Lung (tissue), 17 donors: ENCODE measurements at places on chromosomes 16 and 17. TPM values are rescaled to one million over a fixed set of nuclear protein-coding genes. Genes with fewer than 3 reads are reported as not detected.

- no peak for DNase-seq
These were observed 5.2 kb downstream of the METRNL start for GRCh38 chr17:83084621-83085056.

DNA sequence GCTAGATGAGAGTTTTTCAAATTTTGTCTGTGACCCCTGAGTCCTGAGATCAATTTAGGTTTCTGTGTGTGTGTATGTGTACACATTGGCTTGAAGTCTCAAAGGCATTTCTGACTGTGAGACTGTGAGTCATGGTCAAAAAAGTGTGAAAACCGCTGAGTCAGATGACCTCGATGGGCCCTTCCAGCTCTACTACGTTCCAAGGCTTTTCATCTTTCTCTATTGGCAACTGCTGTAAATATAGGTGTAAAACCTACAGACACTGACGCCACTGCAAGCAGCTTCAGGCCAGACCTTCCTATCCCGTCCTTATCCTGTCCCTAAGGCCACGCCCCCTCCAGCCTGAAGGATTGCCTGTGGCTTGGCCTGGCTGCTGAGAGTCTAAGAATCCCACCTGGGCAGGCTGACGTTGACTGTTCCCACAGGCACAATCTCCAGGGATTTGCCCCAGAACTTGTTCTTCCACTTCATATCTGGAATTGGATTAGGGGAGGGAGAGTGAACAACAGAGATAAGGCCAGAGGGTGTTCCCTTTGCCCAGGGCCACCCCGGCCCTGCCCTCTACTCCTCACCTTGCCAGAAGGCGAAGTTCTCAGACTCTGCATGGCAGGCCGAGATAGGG, 11.3 kb downstream of the OSBPL7 start:
- no peak for DNase-seq

- DNase-seq, result no peak
These were observed 78.3 kb upstream of the RPL38 start for GRCh38 chr17:74125156-74125555.

- DNase-seq, result no peak
These were observed 13.3 kb downstream of the NXPH3 start for GRCh38 chr17:49588726-49589576.

Gene ERN2
- polyA plus RNA-seq, result 2.6 TPM

- no peak for DNase-seq
These were observed 26.9 kb downstream of the GPRC5B start for GRCh38 chr16:19857593-19858339.
